ENCODE measurements at places on chromosomes 3 and 15.

- DNase-seq: peak; percentile 76
These were observed 169.3 kb downstream of the LPP start for GRCh38 chr3:188323067-188323842.

DNA sequence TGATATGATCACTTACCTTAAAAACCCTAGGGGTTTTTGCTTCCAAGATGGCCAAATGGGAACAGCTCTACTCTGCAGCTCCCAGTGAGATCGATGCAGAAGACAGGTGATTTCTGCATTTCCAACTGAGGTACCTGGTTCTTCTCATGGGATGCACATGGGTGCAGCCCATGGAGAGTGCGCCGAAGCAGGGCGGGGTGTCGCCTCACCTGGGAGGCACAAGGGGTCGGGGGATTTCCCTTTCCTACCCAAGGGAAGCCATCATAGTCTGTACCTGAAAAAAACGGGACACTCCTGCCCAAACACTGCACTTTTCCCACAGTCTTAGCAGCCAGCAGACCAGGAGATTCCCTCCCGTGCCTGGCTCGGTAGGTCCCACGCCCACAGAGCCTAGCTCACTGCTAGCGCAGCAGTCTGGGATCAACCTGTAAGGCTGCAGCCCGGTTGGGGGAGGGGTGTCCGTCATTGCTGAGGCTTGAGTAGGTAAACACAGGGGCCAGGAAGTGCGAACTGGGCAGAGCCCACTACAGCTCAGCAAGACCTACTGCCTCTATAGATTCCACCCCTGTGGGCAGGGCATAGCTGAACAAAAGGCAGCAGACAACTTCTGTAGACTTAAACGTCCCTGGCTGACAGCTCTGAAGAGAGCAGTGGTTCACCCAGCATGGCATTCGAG is 78.6 kb downstream of the CTNNB1 start:
- DNase-seq: no peak

DNA sequence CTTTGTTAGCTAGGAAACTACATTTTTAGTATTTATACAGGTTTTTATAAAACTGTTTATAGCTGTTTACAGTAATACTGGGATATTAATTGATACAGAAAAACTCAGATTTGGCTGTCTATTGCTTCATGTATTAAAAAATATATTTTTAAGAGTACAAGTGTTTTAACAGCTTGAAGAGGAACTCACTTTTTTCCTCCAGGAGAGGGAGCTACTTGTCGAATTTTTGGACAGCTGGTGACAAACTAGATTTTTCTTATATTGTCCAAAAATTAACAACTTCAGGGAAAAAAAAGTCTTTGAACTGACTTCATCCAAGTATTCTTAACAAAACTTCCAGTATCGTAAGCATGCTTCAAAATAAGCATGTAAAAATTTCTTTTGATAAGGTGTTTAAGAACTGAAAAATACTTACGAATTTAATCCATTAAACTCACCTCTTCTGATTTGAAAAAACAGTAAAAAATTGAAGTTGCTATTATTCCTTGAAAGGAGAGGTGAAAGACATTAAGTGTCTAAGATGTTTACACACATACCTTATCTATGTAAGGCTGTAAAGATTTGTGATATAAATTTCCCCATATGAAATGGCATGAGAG is 4.0 kb downstream of the DIPK2A start:
- peak; percentile 14 for DNase-seq

GRCh38 chr3:176490357-176490756 is 706.9 kb downstream of the TBL1XR1 start:
- DNase-seq: no peak

DNA sequence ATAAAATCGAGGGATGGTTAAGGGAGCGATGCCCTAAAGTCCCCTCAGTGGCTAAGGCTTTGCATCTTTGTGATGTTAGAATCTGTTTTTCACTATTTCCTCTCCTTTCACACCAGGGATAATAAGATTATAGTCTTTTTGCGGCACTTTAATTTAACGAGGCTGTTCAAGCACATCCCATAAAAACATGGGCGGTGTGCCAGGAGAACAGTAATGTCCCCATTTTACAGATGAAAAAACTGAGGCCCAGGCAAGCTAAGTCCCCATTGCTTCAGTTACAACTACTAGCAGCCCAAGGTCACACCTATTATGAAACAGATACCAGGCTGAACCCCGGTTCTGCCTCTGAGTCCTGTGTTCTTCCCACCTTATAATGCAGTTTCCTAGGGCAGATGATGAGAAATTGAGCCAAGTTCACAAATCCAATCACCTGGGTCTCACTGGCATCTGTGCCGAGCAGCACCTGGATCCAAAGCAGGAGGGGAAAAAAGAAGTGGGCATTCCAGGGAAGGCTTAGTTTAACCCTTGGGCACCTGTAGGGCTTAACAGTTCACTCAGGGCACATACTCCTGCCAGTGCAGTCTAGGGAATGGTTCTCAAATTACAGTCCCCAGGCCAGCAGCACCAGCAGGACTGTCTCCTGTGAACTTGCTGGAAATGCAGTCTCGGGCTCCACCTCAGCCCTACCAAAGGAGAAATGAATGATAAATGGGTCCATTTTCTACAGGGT is 169.3 kb downstream of the RAB11A start:
- DNase-seq: no peak

GRCh38 chr3:122258757-122259371 is 66.2 kb upstream of the CSTA start:
- DNase-seq: peak; percentile 16

DNA sequence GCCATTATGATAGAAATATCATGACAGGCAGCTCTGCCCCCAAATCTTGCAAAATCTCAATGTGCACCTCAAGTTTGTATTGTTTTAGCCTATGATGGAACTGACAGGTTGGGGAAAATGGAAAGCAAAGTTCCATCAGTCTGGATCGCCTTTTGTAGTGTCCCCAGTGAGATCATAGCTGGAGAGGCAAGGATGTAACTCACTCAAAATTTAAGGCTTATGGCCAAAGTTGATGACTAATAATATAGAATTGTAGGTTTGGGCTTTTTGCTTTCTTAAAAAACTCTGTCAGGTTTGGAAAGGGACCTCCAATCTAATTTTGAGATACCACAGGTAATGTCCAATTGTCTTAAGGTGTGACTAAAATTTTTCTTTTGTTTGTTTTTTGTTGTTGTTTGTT is 1.4 kb upstream of the ACP3 start:
- no peak for DNase-seq

GRCh38 chr15:78933187-78933822 is 11.5 kb downstream of the CTSH start:
- no peak for DNase-seq

- no peak for DNase-seq
These were observed 8.3 kb downstream of the ARL14 start for GRCh38 chr3:160685144-160685766.

DNA sequence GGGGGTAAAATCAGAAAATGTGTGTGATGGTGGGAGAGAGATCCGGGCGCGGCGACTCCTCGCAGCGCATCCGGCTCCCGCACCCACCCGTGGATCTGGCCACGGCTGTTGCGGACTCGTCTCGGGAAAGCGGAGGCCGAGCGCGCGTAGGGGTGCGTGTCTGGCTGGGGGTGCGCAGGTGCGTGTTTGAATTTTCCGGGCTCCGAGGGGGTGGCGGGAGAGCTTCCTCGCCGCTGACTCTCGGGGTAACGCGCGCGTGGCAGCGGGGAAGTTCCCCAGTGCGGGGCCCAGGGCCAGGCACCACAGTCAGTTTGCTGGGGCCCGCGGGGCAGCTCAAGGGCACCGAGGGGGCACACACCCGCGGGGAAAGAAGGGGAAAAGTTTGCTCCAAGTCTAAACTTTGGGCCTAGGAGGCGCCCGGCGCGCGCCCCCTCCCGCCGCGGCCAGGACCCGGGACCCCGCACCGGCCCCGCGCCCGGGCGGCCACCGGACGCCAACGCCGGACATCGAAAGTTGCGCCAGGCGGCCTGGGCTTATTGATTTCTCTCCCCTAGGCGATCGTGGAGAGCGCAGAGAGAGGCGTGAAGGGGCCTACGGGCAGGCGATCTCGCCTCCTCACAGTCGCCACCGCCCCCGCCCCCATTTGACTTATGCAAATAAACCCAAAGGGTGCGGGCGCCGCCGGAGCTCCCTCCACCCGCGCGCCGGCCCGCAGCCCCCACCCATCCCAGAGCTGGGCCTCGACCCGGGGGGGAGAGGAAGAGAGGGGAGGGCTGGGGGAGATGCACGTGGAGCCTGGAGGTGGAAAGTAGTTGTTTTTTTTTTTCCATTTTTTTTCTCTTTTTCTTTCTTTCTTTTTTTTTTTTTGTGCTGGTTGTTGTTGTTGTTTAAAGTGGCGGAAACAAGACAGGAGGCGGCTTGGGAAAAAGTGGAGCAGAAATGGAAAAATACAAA is 639 bp downstream of the FOXP1 start:
- DNase-seq: peak; percentile 41

- DNase-seq: no peak
These were observed 126.0 kb upstream of the LMOD3 start for GRCh38 chr3:69248436-69248835.

GRCh38 chr15:59124261-59124660 is 19.3 kb downstream of the CCNB2 start:
- DNase-seq: no peak

DNA sequence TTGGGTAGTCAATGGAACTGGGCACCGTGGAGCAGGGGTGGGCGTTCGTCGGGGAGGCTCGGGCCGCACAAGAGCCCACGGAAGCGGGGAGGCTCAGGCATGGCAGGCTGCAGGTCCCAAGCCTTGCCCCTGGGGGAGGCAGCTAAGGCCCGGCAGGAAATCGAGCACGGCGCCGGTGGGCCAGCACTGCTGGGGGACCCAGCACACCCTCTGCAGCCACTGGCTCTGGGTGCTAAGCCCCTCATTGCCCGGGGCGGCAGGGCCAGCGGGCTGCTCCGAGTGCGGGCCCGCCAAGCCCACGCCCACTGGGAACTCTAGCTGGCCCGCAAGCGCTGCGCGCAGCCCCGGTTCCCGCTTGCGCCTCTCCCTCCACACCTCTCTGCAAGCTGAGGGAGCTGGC is 21.5 kb upstream of the C2CD4B start:
- no peak for DNase-seq

- no peak for DNase-seq
These were observed 8.7 kb upstream of the NDUFB4 start for GRCh38 chr3:120587332-120587975.

- DNase-seq: no peak
These were observed 274.9 kb downstream of the FAM43A start for GRCh38 chr3:194960446-194961032.

DNA sequence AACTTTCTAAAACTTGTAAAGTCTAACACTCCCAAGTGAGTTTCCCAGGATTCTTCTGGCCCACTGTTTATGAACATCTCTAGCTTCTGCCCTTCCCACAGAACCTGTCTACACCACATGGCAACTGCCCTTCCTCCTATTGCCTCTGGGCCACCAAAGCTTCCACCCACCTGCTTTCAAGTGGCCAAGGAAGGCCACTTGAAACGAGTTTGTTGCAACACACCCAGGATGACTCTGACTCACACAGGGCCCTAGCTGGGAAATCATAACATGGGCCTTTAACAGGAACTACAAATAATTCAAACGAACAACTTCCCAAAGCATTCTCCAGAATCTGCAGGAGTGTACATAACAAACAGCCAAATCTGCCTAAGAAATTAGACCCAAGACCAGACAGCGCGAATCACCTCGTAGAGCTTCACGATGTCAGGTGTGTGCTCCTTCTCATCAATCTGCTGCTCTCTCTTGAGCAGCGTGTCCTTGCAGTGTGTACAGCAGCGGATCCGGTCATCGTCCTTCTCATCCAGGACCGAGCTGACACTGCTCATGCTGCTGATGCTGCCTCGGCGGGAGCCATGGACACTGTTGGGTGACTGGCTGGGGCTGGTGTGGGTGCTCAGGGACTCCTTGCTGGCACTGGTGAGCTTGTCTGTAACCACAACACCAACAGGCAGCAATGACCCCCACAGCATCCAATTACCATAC is 16.8 kb downstream of the RBSN start:
- DNase-seq: no peak

DNA sequence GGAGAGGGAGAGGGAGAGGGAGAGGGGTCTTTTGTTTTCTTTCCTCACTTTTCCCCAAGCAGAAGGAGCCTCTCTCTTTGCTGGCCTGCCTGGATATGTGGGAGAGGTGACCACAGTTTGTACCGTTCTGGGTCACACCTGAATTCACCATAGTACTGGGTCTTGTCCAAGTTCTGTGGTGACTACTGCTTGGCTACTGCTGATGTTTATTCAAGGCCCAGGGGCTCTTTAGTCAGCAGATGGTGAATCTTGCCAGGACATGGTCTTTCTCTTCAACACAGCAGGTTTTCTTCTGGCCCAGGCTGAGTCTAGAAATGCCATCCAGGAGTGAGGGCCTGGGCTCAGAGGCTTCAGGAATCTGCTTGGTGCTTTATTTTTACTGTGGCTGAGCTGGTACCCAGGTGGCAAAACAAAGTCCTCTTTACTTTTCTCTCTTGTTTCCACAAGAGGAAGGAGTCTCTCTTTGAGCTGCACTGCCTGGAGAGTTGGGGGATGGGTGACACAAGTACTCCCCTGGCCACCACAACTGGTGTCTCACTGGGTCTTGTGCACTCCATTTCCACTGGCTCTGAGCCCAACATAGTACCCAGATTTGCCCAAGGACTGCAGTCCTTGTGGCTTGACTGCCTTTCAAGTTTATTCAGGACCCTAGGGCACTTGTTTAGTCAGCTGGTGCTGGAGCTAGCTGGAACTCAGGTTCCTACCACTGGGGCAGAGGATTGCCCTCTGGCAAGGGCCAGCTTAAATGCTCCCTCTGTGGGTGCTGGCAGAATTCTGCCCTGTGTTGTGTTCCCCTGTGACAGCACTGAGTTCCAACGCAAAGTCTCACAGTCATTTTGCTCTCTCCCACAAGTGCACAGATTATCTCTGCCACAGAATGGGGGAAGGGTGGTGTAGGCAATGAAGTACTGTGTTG is 16.8 kb upstream of the CCNDBP1 start:
- no peak for DNase-seq

- DNase-seq: no peak
These were observed 384 bp downstream of the KNL1 start for GRCh38 chr15:40594429-40594836.

GRCh38 chr3:14843321-14843720 is 24.6 kb downstream of the FGD5 start:
- no peak for DNase-seq

DNA sequence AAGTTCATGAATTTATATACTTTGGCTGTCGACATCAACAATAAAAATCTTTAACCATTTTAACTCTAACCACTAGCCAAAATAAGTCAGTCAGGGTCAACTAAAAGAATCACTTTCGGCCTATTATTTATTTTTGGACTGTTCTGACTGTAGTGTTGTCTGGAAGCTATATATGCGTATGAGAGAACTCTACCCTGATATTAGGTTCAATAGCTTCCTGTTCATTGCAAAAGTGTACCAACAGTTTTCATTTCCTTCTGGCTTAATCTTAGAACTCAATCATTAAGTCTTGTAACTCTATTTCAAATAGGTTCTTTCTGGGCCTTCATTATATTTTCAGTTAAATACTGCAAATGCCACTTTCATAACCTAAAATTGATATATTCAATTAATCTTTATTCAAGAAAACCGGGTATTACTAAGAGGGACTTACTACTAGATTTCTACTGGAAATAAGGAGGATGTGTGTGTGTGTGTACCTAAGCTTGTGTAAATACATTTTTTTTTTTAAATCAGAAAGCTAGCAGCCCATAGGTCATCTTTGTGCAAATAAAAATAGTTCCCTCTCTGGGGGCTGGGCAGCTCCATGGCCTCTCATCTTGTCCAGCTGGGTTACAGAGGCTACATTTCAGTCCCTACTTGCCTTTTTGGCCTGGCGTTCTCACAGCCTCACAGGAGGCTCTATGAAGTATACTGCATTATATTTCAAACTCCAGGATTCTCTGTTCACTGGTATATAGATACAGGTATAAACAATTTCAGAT is 5.8 kb downstream of the SERPINI2 start:
- DNase-seq: no peak

GRCh38 chr3:192445770-192446644 is 281.3 kb downstream of the FGF12 start:
- no peak for DNase-seq
